Psoas muscle (tissue), 8 donors: ENCODE measurements at places on chromosomes 16 and 17. TPM values are rescaled to one million over a fixed set of nuclear protein-coding genes. Genes with fewer than 3 reads are reported as not detected.

The CDH15 gene
- total RNA-seq = 36.7 TPM

The DNAI2 gene
- total RNA-seq = not detected

The TMC7 gene
- 0.32 TPM for total RNA-seq

The PPL gene
- total RNA-seq = 3.2 TPM

The NPIPA8 gene
- total RNA-seq = not detected

The SLFN11 gene
- total RNA-seq = 6.9 TPM

The AOC2 gene
- 0.49 TPM for total RNA-seq

The NOL3 gene
- total RNA-seq = 53.6 TPM

The SLC16A13 gene
- 0.57 TPM for total RNA-seq

The KRTAP4-1 gene
- total RNA-seq = not detected

The ANKS3 gene
- total RNA-seq = 5.2 TPM

The RPL27 gene
- total RNA-seq = 926 TPM

The OR3A3 gene
- total RNA-seq = not detected

The PIP4K2B gene
- total RNA-seq = 65.1 TPM

The CLEC10A gene
- 1.9 TPM for total RNA-seq

The SLC5A2 gene
- not detected for total RNA-seq

The NAGPA gene
- total RNA-seq = 6.9 TPM

The ACSF3 gene
- 16.2 TPM for total RNA-seq

The IRF8 gene
- total RNA-seq = 1.1 TPM

The QRICH2 gene
- total RNA-seq = 1.1 TPM

The ARL5C gene
- not detected for total RNA-seq

The KRT32 gene
- total RNA-seq = not detected

The KRTAP4-3 gene
- total RNA-seq = not detected

The NRN1L gene
- total RNA-seq = not detected

The ESRP2 gene
- not detected for total RNA-seq

The ARHGAP27 gene
- total RNA-seq = 4.8 TPM

The FZD2 gene
- 0.34 TPM for total RNA-seq

The TGFB1I1 gene
- 11.5 TPM for total RNA-seq

The TBC1D3L gene
- total RNA-seq = 10.6 TPM

The IGSF6 gene
- total RNA-seq = 3.0 TPM

The ARHGAP44 gene
- total RNA-seq = 1.7 TPM

The SYCE1L gene
- total RNA-seq = not detected

The GLYR1 gene
- total RNA-seq = 74.1 TPM

The VASN gene
- total RNA-seq = 3.0 TPM

The CACNG1 gene
- 72.5 TPM for total RNA-seq

The HS3ST4 gene
- not detected for total RNA-seq

The GJC1 gene
- total RNA-seq = 4.7 TPM

The CAPN15 gene
- total RNA-seq = 25.5 TPM

The CCDC200 gene
- total RNA-seq = not detected

The G6PC1 gene
- not detected for total RNA-seq

The EME1 gene
- total RNA-seq = 0.32 TPM

The KCNJ12 gene
- 9.4 TPM for total RNA-seq

The EMP2 gene
- 22.7 TPM for total RNA-seq

The CLEC18A gene
- total RNA-seq = not detected

The HSF5 gene
- total RNA-seq = not detected

The C16orf96 gene
- total RNA-seq = not detected

The STX1B gene
- not detected for total RNA-seq

The MYLK3 gene
- 41.1 TPM for total RNA-seq

The CLEC3A gene
- total RNA-seq = not detected

The SLC47A1 gene
- total RNA-seq = 57.3 TPM

The ALOX12 gene
- not detected for total RNA-seq

The KRT24 gene
- not detected for total RNA-seq

The KRT16 gene
- total RNA-seq = not detected

The CMTM3 gene
- total RNA-seq = 7.6 TPM

The DNAH3 gene
- total RNA-seq = 2.1 TPM

The CCL1 gene
- total RNA-seq = not detected

The SETD1A gene
- total RNA-seq = 17.6 TPM

The BCAR1 gene
- total RNA-seq = 75.8 TPM
